ENCODE measurements at places on chromosomes 13 and 19.
A peak's percentile ranks its signal among the peaks of the same experiment; 100 is the strongest.

- no peak for DNase-seq
These were observed 293.6 kb downstream of the TEX29 start for GRCh38 chr13:111614009-111614408.

GRCh38 chr19:32012886-32013631 is 332.4 kb upstream of the ZNF507 start:
- DNase-seq, result no peak

DNA sequence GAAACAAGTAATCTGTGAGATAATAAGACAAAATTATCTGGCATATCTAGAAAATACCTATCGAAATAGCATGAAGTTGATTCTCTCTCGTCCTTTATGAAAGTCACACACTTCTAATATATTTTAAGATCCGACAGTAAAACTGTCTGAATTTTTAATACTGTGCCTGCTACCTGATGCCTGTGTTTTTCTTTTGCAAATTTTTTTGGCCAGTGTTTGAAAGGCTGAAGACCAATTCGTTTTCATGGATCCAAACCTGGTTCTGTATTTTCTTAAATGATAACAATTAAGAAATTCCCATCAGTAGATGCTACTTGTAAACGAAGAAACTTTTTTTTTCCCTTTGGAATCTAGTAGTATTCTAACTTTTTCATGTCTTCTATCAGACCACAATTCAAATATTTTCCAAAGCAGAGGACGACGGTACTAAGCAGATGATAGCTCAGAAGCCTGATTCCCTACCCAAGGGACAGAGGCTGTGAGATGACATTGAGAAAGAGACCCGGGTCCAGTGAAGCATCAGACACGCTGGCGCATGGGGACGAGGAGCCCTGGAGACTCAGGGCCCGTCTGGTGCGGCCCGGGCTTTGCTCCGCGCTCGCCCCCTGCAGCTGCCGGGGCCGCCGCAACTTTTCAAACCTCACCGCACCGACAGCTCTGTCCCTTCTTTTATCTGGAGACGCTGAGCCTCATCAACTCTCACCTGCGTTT is 49.5 kb upstream of the PABPC3 start:
- peak; percentile 17 for DNase-seq

- peak; percentile 45 for DNase-seq
These were observed at the start of gene SLC5A5 for GRCh38 chr19:17871878-17872250. SLC5A5 (plus strand) TSS chr19:17871945; CDS start chr19:17872320, 375 bp downstream.

- no peak for DNase-seq
These were observed 488.8 kb downstream of the IRS2 start for GRCh38 chr13:109297628-109298027.

DNA sequence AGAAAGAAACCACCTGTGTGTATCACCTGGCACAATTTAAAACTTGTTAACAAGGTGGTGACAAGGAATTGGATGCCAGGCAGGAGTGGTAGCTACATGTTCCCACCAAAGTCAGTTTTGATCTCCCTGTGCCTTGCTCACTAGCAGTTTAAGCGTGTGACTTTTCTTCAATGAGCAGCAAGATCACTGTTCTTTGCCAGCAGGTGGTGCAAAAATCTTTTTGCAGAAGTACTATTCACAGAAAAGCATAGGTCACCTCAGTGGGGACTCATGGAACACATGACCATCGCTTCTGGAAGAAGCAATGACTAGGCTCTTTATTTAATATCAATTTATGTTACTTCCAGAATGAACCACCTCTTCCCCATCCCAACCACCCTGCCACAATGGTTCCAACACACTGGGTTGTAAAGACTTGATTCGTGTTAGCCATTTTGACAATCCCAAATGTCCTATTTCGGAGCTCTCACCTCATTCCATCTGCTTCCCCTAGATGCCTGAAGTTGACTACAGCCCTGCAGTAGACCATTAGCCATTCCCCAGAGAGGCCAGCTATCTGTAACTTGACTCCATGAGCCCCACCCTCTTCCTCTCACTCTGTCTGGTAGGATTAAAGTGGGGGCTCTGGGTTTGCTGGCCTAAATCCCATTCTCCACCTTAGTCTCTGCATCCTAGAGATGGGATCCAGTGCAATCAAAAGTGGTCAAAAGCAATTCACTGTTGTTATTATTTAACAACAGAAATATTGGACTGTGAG is 59.1 kb upstream of the TNFRSF19 start:
- peak; percentile 71 for DNase-seq

DNA sequence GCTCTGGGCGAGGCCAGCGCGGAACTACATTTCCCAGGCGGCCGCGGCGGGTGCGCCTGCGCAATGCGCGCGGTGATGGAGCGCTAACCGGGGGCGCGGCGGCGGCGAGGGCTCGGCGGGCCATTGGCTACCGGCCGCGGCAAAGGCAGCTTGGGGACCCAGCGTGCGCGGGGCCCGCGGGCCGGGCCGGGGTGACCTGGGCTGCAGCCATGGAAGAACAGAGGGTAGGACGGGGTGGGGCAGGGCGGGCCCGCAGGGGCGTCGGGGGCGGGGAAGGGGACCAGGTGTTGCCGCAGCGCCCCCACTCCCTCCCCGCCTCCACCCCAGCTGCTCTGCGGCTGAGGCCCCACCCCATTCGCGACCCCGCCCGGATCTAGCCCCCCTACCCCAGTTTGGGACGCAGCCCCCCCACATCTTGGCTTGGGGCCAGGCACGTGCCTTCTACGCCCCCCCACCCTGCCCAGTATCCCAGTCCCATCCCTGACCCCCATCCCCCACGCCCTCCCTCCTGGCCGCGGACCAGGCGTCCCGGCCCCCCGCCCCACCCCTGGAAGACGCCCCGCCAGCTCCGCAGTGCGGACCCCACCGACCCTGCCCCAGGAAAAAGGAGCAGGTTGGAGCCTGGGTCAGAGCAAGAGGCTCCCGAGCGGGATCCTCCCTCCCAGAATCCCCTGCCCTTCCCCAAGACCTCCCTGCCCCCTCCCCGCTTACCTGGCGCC is at the start of gene FSD1:
FSD1 (plus strand) TSS at position 61 of the 719 bp plus-strand sequence; CDS start at position 210, 149 bp downstream.
- peak; percentile 79 for DNase-seq

DNA sequence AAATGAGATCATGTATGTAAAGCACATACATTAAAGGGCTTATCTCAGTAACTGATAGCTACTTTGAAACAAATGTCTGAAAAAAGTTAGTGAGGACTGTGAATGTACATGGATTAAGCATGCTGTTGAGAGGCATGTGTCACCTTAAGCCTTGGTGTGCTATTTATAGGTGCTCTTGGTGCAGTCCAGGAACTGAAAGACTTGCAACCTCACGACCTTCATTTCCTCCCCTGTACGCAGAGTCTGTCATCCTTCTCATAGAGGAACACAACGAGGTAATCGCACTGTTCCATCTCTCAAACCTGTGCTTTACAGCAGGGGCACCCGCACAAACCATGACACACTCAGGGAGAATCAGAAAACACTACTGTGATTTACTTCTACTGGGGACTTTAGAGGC is 65.6 kb downstream of the UFM1 start:
- DNase-seq, result peak; percentile 4

- no peak for DNase-seq
These were observed 6.4 kb downstream of the COMP start for GRCh38 chr19:18784786-18785120.

- DNase-seq, result no peak
These were observed 60.8 kb downstream of the C13orf42 start for GRCh38 chr13:51050021-51050830.

GRCh38 chr19:49390131-49390928 is 2.3 kb downstream of the KASH5 start:
- DNase-seq, result no peak

DNA sequence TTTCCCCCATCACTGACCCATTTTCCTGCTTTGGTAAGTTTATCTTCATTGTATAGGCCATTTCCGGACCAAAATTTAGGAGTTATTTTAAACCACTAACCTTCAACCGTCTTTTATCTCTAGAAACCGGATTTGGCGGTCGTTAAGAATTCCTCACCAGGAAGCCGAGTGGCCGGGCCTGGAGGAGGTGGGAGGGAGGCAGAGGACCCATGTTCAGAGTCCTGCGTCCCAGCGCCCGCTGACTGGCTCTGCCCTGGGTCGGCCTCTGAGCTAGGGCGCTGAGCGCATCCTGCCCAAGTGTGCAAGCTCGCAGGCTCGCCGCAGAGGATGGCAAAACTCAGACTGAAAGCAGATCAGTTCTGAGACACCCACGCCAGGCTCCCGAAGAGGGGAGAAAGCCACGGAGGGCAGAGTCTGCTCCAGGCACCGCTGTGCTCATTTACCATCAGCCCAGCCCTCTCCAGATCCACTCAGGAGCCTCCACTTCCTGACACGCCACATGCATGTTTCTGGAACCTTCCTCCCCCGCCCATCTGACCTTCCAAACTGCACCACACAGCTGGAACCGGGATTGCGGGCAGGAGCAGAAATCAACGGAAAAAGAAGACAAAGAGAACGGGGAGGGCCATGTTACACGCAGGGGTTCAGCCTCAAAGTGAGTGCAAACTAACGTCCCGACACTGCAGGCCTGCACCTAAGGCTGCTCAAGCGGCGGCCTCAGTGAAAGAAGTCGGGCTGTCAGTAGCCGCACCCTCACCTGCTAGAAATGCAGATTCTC is 8.3 kb downstream of the COL4A1 start:
- no peak for DNase-seq

DNA sequence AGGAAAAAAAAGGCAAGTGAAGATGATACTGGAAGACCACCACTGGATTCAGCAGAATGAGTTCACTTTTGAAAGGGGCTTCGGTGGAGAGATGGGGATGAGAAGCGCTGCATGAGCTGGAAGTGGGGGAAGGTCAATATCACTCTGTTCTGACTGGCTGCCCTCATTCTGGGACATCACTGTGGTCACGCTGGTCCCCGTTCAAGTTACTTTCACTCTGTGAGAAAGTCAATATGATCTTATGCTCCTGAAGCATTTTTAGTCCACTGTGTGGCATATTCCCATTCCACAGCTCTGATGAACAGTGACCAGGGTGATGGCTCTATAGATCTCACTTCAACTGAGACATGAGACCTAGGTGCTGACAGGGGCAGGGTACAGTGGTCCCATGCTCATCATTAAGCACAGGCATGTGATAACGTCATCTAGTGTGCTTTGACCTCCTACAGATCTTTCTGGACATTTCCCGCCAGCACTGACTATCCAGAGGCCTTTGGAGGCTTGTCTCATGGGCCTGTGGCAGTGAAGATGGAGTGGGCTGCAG is 40.2 kb upstream of the GPR183 start:
- DNase-seq, result no peak

- DNase-seq, result peak; percentile 95
These were observed 44.3 kb upstream of the CEACAM21 start for GRCh38 chr19:41531438-41532311.

DNA sequence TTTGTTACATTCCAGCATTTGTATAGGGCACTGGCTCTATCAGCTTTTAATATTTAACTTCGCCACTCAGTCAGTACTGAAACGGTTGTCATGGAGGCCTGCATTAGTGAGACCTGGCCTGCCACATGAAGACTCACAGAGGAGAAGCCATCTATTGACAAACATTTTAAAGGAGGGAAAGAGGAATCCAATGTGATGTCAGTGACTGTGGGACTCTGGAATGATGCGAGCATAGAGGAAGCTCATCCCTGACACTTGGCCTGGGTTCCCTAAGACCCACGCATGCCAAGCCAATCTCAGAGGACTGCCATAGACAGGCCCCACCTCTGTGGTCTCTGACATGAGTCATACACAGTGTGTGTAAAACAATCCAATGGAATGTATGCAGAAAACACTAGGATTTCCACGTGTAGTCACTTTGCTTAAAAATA is 7.9 kb upstream of the DPY19L3 start:
- no peak for DNase-seq

GRCh38 chr13:29845440-29846056 is 4.9 kb downstream of the UBL3 start:
- DNase-seq, result peak; percentile 38

- no peak for DNase-seq
These were observed 48.1 kb downstream of the ZNF93 start for GRCh38 chr19:19948800-19949199.

- peak; percentile 32 for DNase-seq
These were observed 2.1 kb downstream of the P2RY11 start for GRCh38 chr19:10113592-10113963.

- peak; percentile 70 for DNase-seq
These were observed 9.5 kb downstream of the NR2F6 start for GRCh38 chr19:17235971-17236777.

DNA sequence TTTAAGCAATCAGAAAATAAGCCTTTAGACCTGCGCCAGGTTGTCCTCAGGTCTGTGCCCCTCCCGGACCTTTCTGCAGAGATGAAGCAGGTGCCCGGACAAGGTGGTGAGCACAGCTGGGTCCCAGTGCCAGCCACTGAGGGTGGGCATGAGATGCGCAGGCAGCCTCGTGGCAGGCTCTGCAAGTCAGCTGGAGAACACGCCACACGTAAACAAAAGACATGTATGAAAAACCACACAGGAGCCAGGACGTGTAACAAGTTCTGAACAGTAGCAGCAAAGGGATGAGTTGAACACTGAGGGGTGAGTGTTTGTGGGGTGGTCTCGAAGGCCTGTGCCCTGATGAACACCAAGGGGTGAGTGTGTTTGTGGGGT is 68.8 kb upstream of the MCF2L start:
- no peak for DNase-seq

DNA sequence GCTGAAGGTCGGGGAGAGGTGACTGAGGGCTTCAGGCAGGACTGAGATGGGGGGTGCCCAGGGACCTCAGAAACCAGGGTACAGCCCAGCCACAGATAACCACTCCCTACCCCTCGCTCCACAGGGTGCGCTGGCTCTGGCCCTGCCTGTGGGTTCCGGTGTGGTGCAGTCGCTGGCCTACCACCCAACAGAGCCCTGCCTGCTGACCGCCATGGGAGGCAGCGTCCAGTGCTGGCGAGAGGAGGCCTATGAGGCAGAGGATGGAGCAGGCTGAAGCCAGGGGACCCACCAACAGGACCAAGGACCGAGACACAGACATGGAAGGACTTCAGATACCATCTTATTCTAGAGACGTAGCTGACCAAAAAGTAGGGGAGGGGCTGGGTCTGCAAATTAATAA is 6.3 kb downstream of the DHPS start:
- DNase-seq, result no peak

GRCh38 chr13:67296511-67296910 is 66.4 kb upstream of the PCDH9 start:
- no peak for DNase-seq

GRCh38 chr13:114056205-114057013 is 76.0 kb downstream of the RASA3 start:
- DNase-seq, result peak; percentile 27

DNA sequence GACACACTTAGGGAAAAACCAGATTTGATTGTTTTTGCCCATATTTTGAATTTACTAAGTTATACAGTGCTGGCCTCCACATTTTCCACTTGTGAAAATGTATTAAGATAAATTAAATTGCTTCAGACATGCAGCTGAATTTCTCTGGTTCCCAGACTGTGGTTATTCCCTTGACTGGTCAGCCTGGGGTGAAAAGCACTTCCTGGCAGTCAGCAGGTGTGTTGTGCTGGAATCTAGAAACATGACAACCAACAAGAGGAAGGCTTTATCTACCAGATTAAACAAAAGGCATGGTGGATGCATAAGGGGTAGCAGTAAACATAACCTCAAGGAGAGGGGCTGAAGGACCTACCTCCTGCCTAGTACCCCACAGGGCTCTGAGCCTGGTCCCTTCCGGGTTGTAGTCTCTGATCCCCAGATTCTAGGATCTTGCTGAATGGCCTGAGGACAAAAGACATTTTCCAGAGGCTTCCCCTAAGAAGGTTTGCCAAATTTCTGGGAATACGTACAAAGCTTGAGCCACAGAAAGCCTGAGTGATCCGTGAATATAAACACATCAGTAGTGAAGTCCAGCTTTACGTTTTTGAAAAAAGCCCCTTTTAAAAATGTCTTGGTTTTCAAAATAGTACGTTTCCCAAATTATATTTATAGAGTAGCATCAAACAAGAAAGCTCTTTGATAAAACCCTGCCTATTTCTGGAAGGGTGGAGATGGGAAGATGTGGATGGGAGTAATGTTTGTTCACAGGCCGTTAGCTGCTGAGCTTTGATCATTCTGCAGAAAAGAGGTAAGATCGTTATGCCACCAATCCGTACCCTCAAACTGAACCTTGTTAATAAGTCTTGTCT is 133.4 kb downstream of the LACC1 start:
- no peak for DNase-seq

Measured in hematopoietic multipotent progenitor cell treated with erythropoietin and hydrocortisone succinate and interleukin-3 and kit ligand, for 6 days (in vitro differentiated cells).